Activated naive CD4-positive, alpha-beta T cell (primary cell): ENCODE measurements at places on chromosomes 11 and 22.

GRCh38 chr11:116927163-116927974 is 89.9 kb upstream of the APOA1 start:
- no peak for DNase-seq

DNA sequence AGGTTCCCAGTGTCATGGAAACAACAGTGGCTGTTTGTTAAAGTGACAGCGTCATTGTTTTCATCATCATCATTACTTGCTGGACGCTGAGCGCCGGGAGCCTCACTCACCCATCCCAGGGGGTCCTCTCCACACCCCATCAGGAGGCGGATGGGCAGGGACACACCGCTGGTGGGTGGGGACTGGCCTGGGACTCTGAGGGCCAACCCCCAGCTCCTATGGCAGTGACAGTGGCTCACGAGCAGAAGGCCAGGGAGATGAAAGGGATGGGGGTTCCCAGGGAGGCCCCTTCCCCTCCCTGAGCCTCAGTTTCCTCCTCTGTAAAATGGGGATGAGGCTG is 76.6 kb upstream of the PRR5 start:
- no peak for DNase-seq

- no peak for DNase-seq
Measured at GRCh38 chr22:32311551-32312071, 46.1 kb upstream of the RFPL3 start.

GRCh38 chr11:59218319-59218718 is 5.6 kb upstream of the MPEG1 start:
- DNase-seq: no peak

DNA sequence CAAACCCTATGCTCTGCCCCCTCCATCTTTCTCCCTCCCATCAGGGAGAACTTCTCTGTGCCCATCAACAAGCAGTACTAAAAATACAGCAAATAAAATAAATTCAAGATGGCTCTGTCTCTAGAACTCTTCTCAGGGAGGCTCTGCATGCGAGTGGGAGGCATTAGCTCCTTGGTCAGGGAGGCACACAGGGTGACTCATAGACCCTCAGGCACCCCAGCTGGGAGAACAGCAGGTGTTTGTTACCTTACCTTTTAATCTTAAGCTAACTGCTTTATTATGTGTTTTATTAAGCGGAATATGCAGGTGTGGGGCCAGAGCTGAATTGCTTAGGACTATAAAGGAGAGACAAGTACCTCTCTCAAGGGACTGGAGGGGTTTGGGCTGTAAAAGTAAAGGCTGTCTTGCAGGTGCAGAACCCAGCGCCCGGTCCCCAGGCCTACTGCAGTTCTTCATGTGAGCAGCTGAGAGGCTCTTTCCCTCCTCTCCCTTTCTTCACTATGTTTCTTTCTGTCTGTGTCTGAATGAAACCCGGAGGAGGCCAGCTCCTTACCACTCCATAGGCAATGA is 20.8 kb downstream of the CSNK2A3 start:
- no peak for DNase-seq

DNA sequence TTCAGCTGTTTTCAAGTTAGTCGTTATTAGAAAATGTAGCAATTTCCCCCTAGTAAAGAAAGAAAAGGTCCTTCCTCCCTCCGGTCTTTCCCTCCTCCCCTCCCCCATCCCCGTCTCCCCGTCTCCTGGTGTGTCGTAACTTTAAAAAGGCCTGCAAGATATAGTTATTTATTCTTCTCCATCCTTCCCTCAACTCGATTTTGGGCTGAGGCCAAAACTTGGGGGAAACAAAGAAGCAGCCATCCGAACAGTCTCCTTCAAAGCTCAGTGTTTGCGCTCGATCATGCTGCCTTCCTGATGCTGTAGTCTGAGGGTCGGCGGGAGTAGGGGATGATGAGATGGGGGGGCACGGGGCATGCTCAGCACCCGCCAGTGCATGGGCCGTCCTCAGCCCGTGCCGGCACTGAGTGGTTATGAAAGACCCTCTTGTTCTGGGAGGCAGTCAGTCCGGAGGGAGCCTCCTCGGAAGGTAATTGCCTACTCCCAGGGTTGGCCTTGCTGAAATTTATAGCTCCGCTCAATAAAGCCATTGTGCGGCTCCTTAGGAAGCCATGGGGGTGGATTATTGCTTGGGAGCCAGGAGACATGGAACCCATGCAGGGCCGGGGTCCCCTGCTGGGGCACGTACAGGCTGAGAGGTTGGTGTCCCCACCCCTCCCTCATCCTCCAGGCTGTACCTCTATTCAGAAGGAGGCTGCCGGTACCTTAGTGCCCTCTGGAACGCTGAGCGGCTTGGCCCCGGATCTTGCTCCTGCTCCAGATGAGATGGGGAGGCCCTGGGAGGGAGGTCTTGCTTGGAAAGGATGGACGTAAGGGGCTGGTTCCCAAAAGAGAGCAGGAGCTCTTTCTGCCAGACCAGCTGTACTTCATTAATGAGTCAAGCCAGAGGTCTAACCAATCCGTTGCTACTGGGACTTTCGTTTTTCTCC is 212.7 kb upstream of the CADM1 start:
- DNase-seq: no peak

DNA sequence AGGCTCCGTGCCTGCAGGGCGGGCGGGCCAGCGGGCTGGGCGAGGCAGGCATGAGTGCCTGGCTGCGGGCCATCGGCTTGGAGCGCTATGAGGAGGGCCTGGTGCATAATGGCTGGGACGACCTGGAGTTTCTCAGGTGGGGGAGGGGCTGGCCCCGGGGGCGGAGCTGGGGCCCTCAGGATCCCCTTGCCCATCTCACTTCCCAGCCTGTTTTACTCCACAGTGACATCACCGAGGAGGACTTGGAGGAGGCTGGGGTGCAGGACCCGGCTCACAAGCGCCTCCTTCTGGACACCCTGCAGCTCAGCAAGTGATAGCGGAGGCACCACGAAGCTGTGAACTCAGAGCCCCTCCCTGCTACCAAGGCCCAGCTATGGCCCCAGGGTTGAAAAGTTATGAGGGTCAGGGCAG is 5.9 kb downstream of the PHOX2A start:
- DNase-seq: no peak

DNA sequence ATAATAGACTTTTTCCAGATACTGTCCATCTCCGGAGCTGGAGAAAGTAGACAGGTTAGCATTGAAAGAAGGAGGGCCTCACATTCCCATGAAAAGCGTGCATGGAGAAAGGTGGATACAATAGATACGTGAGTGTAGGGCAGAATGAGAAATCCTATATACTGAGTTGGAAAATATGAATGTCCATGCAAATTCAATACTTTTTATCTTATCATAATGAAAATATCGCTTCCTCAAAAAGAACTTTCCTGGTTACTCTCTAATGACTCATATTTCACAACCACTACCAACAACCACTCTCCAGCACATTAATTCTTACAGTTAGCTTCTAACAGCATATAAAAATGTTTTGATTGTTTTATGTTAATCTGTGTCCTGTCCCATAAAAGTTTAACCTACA is 22.0 kb upstream of the MS4A6A start:
- no peak for DNase-seq

DNA sequence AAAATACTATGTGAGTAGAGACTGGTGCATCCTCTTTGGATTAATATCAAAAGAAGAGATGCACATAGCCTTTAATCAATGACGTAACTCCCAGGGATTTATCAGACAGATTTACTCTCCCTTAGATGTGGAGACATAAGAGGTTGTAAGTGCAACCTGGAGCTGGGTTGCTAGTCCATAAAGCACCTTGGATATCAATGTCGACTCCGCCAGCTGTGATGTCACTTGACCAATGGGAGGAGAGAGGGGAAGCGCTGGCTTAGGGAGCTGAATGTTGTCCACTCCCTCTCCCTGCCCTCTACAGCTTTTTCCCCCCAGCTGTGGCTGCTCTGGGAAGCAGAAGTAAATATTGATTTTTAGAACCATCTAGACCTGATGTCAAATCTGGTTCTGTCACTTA is 28.9 kb upstream of the TMEM86A start:
- DNase-seq: no peak

GRCh38 chr11:72864702-72865655 is 50.8 kb downstream of the ATG16L2 start:
- no peak for DNase-seq

DNA sequence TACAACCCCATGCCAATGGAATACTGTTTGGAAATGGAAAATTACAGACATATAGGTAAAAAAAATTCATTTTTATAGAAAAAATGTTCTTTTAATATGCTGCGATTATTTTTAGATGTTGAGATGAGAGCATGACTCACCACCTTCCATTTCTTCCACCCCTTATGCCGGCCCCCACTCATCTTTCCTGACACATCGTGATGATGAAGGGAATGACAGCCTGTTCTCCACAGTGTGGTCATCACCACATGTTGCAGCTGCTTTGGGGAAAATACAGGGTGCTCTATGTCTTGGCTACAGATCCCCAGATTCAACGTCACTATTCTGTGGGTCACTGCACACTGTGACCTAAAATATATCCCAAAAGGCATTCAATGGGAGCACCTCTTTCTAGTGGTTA is 916.2 kb downstream of the METTL15 start:
- DNase-seq: no peak

DNA sequence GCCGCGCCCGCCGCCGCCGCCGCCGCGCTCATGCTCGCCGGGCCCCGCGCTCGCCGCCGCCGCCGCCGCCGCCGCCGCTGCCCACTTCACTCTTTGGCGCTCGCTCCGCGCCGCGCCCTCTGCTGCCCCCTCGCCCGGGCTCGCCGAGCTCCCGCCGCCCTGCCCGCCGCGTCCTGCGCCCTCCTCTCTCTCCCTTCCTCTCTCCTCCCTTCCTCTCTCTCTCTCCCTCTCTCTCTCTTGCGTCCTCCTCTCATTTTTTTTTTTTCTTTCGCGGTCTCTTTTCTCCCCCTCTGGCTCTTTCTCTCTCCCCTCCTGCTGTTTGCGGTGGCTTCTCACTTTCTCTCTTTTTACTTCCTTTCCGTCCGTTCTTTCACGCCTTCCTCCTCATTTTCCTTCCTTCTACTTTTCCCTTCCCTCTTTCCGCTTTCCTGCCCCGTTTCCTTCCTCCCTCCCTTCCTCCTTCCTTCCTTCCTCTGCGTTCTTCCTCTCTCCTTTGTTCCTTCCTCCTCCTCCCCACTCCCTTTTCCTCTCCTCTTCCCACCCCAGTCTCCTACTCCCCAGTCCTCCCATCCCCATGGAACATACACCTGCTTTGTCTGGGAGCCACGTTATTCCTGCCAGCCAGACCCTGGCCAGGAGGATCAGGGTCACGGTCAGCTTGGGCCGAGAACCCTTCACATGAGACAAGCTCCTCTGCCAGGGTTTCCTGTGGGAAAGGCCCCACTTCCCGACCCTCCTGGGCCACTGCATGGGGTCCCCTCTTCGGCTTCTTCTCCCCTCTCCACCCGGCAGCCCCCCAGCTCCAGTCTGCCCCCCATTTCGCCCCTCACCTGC is 19.3 kb upstream of the SHISAL1 start:
- no peak for DNase-seq

GRCh38 chr11:104688731-104689130 is 209.5 kb downstream of the CASP12 start:
- no peak for DNase-seq

DNA sequence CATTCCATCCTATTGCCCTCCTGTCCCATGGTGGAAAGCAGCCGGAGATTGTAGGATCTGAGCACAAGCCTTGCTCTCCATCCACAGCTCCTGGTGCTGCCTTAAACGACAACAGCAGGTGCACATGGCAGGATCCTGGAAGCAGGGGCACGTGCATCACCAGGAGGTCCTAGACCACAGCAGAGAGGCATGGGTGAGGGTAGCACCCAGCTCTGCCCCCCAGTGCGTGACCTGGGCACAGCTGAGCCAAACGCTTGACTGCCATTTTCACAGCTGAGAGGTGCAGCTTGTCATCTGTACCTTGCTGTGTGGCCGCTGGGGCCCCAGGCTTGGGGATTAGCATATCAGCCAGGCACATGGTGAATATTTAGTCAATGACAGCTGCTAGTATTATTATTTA is 92.7 kb downstream of the NTM start:
- no peak for DNase-seq

GRCh38 chr22:22452211-22452610 is 56.3 kb downstream of the ZNF280B start:
- DNase-seq: no peak

GRCh38 chr11:71431271-71431670 is 16.9 kb downstream of the DHCR7 start:
- DNase-seq: no peak

- no peak for DNase-seq
Measured at GRCh38 chr11:66328031-66328301, 8.3 kb downstream of the RIN1 start.

DNA sequence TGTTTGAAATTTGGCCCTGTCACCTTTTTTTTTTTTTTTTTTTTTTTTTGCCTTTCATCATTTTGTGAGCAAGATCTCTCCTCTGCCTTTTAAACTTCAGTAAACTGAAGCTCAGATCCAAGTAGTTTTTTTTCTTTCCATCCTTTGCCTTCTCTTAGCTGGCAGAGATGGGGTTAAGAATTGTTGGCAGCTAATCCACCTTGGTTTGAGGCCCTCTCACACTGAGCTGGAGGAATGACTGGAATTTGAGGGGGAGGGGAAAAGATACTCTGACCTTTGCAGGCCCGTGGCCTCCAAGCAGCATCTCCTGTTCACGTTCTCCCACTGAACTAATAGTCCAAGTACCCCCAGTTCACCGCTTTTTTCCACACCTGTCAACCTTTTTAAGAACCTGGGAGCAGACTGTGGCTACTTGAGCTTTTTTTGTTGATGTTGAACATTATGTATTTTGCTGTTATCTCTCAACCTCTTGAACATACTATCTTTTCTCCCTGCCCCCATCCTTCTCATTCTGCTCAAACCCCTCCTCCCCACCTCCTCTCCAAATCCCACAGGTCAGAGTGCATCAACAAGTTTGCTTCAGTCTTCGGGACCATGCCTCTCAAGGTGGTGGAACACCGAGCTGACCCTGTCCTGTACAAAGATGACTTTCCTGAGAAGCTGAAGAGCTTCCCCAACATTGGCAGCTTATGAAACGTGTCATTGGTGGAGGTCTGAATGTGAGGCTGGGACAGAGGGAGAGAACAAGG is 66.2 kb downstream of the ALX4 start:
- DNase-seq: no peak

DNA sequence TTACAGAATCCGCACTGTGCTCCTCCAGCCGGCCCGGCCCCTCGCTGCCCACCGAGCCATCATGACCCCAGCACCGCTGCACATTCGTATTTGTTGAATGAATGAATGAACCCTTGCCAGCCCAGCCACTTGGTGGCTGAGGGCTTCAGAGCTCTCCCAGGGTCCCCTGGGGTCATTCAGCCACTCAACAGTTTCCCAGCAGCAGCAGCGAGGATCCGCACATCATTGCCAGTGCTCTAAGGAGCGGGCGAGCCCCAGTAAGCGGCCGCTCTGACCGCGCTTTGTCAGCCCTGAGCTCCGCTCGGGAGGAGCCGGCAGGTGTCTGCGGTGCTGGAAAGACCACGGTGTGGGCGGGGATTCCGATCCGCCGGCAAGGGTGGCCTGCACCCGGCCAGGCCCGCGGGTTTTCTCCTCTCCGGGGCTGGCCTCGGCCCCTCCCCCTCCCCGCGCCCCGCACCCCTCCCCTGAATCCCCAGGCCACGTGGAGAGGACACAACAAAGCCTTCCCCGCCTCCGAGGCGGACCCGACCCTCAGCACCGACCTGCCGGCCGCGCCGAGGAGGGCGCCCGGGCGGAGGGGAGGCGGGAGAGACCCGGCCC is 563 bp downstream of the BID start:
- no peak for DNase-seq
